ENCODE measurements at places on chromosomes 16 and 17. TPM values are rescaled to one million over a fixed set of nuclear protein-coding genes. Genes with fewer than 3 reads are reported as not detected.

SMIM22 gene
- polyA plus RNA-seq, result 3.4 TPM

CIAPIN1 gene
- 63.8 TPM for polyA plus RNA-seq

CLEC18C gene
- not detected for polyA plus RNA-seq

TP53TG3 gene
- polyA plus RNA-seq, result not detected

NAGS gene
- 2.0 TPM for polyA plus RNA-seq

HOXB3 gene
- 2.6 TPM for polyA plus RNA-seq

CHP2 gene
- polyA plus RNA-seq, result not detected

BCO1 gene
- polyA plus RNA-seq, result not detected

ATXN2L gene
- polyA plus RNA-seq, result 33.5 TPM

MYH3 gene
- 0.63 TPM for polyA plus RNA-seq

ABCA9 gene
- 0.02 TPM for polyA plus RNA-seq

TP53TG3B gene
- not detected for polyA plus RNA-seq

SLFN12 gene
- polyA plus RNA-seq, result 6.2 TPM

CCL7 gene
- not detected for polyA plus RNA-seq

FSCN2 gene
- 0.03 TPM for polyA plus RNA-seq

Measured in mammary epithelial cell (primary cell).